Fibroblast of skin of scalp (primary cell): ENCODE measurements at places on chromosomes 7 and 10.

DNA sequence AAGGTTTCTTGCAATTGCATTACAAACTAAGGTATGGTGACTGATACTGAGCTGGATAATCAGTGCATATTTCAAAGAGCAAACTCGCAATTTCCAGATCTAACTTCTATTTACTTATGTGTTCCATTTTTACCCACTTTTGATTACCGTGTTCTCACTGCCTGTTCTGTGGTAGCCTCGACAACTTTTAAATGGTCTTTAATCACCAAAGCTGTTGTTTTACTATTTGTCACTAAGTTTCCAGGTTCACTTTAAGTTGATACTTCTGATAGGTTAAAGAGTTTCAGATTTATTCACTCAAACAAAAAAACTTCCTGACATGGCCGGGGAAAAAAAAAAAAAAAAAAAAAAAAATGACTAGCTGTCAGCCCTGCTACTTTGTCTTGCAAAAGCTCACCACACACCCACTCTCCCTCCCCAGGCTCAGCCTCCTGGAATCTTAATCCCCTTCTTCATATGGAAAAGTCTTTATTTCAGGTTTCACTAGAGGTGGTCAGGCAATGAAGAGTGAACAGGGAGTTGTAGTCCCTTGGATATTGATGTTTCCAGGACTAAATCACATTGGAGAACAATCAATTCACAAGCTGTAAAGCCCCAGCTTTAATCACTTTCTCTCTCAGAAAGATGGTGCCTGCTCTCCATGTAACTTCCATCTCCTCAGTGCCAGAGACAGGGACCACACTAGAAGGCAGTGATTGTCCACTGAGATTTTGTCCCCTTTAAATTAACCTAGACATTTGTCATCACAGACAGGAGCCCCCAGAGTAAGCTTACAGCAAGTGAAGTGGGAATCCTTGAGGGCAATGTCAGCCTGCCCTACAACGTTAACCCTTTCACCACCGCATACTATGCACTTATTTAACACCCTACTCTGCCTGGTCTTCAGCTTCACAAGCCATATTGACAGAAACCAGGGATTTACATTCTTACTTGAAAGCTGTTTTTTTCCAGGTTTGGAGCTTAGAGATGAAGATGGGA is 749.1 kb upstream of the SORCS1 start:
- DNase-seq, result no peak

GRCh38 chr7:150801242-150801945 is 825 bp downstream of the TMEM176A start:
- DNase-seq, result no peak

DNA sequence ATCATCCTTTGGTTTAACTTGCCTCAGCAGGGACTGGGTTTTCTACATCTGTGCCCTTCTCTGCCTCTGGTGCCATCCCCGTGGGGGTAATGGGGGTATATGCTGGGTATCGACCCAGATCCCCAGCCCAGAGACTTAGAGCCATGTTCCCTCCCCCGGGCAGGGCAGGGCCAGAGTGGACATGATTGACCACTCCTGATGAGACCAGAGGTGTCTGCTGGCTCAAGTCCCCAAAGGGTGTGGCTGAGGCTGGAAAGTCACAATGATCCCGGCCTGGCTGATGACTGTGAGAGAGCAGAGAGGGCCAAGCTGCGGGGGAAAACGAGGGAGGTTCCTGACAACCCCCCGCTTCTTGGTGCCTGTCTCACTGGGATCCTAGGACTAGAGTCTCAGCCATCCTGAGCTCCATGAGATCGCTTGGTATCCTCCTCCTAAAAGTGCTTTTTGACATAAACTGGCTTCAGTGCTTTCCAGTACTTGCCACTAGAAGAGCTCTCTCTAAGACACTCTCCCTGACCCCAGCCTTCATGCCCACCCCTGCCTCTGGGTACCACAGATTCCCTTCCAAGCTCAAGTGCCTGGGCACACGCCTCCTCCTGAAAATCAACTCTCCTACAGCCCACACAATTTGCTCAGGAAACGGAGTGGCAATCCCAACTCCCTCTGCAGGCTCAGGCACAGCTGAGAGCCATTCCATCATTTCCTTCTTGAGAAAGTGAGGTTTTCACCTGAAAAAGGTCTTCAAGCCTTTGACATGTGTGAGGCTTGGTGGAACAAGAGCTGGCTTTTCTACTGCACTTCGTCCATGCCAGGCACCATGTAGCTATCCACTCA is 33.9 kb downstream of the DRGX start:
- DNase-seq, result no peak

DNA sequence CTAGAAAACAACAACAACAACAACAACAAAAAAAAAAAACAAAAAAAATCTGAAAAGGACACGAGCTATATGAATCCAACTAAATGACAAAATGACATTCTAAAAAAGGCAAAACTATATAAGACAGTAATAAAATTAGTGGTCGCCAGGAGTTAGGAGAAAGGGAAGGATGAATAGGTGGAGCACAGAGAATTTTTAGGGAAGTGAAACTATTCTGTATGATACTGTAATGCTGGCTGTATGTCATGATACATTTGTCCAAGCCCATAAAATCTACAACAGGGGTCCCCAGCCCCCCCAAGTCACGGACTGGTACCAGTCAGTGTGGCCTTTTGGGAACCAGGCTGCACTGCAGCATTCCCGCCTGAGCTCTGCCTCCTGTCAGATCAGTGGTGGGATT is 2.8 kb upstream of the PUS7 start:
- DNase-seq, result no peak

GRCh38 chr7:66558660-66559465 is 69.8 kb upstream of the KCTD7 start:
- no peak for DNase-seq

DNA sequence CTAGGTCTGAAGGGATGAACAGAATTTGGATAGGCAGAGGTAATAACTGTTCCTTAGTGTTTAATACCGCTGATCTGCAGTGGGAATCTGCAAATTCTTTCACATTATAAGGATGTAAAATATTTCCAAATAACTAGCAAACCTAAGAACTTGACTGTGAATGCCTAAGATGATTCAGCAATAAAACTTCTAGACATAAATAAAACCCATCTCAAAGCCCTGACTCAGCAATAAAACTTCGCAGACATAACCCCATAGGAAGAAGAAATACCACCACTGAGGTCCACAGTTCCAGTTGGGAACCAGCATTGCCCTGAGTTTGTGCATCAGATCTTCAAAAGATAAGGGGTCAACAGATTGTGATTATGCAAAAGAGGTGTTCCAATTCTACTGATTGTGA is 354.2 kb downstream of the GFRA1 start:
- peak; percentile 87 for DNase-seq

DNA sequence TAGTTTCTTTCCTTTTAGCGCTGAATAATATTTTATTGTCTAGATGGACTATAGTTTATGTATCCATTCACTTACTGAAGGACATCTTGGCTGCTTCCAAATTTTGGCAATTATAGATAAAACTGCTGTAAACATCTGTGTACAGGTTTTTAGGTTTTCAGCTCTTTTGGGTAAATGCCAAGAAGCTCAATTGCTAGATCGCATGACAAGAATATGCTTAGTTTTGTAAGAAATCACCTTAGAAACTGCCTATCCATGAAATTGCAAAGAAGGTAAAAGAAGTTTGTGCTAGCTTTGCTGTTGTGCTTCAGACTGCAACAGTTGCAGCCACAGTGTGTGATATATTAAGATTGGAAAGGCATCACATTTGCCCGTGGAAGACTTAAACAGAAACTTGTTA is 103.2 kb upstream of the TNS3 start:
- DNase-seq, result no peak

- no peak for DNase-seq
These were observed 308.5 kb downstream of the WDR11 start for GRCh38 chr10:121159670-121160069.

DNA sequence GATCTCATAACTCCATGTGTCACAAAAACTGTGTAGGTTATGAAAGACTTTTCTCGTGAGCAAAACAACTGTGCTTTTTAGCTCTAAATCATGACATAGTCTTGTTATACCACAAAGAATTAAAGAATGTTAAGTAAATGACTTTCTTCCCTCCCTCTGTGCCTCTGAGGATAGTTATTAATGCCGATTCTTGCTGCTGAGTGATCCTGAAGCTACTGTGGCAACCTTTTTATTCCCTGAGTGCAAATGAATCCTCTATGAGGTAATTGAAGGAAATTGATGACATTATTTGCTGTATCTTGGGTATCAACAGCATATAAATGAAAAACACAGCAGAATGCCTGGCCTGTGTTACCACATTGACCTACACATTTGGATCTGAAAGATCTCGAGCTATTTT is 142.2 kb upstream of the HDAC9 start:
- peak; percentile 33 for DNase-seq

- DNase-seq, result peak; percentile 58
These were observed at the start of gene MEST for GRCh38 chr7:130491841-130492522. Gene MEST (plus strand): TSS chr7:130492085. CDS start chr7:130492314, 229 bp downstream.

- DNase-seq, result no peak
These were observed 2.5 kb downstream of the VSTM2A start for GRCh38 chr7:54544527-54545240.

- no peak for DNase-seq
These were observed 150.5 kb downstream of the CYP26A1 start for GRCh38 chr10:93224005-93224779.

DNA sequence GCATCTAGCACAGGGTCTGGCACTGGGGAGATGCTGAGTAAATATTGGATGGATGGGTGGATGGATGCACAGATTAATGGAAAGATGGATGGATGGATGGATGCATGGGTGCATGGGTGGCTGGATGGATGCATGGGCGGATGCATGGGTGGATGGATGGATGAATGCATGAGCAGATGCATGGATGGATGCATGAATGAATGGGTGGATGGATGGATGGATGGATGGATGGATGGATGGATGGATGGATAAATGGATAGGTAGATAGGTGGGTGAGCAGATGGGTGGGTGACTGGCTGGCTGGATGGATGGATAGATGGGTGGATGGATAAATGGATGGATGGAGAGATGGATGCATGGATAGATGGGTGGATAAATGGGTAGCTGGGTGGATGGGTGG is 5.7 kb downstream of the PAX4 start:
- no peak for DNase-seq

DNA sequence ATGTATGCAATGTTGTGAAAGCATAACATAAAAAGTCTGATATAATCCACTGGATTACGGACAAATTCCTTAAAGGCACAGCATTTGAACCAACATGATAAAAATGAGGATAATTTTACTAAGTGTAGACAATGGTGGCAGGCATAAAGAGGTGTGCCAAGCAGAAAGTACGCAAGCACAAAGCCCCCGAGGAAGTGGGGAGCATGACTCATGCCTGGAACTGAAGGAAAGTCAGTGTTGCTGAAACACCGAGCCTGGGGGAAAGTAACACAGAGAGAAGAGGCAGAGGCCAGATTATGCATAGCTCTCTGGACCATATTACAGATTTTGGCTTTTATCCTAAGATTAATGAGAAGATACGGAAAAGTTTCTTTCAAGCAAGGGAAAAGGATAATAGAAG is 490.0 kb upstream of the PHF14 start:
- no peak for DNase-seq
